ENCODE measurements at places on chromosomes 3 and 15.

- no peak for DNase-seq
Observed at GRCh38 chr3:184738982-184739381, 27.1 kb upstream of the MAGEF1 start.

DNA sequence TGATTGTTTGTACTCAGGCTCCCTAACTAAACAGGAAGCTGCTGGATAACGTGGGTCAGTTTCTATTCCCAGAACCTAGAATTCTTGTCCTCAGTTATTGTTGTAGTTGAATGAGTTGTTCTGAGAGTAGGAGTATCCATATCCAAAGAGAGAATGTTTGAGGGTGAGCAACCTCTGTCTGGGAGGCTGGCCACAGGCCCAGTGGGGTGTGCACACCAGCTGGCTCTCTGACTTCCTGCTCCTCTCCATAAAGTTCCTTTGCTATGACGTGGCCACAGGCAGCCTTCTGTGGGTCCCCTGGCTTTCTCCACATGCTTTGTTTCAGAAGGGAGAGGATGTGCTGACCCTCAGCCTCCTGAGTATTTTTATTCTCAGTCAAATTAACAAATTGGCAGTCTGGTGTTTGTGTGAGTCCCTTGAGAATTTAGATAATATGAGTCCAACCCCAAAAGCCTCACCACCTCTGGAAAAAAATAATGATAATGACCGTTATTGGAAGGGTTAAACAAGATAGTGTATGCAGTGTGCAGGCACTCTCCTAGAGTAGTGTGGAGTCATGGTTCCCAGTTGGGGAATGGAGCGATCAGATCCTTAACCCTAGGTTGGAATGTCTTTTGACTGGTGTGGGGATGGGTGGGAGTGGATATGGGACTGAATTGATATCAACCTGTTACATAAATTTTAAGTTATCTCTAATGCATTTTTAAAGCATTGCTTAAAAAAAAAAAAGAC, 47.6 kb upstream of the MED12L start:
- no peak for DNase-seq

DNA sequence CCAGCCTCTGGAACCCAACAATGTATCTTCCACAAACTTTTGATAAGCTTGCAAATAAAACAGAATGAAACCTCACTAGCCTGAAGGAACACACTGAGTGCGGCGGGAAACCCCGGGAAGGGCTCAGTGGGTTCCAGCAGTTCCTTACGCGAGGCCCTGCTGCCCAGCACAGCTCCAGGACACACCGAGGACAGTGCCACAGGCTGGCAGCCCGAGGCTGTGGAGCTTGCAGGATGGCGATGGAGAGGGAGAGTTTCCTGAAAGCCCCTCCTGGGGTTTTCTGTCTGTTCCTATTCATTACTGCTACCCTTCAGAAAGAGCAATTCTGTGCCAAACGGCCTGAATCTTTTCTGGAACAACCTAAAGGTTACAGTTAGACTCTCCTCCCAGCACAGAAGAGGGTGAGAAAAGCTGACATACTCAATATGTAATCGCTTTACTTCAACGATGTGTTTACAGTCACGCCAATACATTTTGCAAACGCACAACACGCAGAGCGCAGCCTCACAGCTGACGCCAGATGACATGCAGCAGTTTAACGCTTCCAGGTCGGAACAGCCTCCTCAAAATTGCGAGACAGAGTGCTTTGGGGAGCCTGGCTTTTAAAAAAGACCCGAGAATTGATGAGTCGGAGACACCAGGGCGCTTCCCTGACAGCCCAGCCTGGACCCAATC, 57.1 kb upstream of the RPL32 start:
- no peak for DNase-seq

DNA sequence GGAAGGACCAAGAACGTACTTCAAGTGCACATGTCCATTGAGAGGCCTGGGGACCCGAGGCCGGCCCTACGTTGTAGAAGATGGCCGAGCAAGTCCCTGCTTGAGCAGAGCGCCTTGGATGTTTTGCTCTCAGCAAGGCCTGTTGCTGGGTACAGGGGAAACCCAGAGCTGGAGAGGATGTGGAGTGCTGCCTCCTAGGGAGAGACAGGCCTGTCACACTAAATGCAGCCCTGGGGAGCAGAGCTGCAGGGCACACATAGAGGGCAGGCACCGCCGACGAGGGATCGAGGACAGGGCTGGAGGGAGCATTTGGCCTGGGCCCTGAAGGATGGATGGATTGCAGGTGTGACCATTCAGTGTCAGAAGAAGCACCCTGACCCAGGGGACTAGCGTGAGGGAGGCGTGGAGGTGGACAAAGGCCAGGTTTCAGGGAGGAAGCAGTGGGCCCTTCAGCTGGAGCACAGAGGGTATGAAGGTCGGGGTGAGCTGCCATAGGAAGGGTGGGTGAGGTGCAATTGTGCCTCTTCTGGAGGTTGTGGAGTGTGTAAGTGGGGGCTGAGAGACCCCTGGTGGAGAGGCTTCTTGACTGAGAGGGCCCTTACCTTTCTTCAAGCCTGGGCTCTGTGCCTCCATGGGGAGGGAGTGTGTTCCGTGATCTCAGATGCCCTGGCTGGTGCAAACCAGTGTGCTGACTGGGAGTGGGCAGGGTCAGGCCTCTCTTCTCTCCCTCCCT, 142.4 kb downstream of the CHDH start:
- no peak for DNase-seq

- no peak for DNase-seq
Observed at GRCh38 chr3:143839980-143840379, 8.3 kb downstream of the SLC9A9 start.

- DNase-seq: no peak
Observed at GRCh38 chr3:141294301-141294700, 62.7 kb downstream of the PXYLP1 start.

GRCh38 chr3:24596626-24597025, 102.0 kb upstream of the THRB start:
- DNase-seq: no peak

DNA sequence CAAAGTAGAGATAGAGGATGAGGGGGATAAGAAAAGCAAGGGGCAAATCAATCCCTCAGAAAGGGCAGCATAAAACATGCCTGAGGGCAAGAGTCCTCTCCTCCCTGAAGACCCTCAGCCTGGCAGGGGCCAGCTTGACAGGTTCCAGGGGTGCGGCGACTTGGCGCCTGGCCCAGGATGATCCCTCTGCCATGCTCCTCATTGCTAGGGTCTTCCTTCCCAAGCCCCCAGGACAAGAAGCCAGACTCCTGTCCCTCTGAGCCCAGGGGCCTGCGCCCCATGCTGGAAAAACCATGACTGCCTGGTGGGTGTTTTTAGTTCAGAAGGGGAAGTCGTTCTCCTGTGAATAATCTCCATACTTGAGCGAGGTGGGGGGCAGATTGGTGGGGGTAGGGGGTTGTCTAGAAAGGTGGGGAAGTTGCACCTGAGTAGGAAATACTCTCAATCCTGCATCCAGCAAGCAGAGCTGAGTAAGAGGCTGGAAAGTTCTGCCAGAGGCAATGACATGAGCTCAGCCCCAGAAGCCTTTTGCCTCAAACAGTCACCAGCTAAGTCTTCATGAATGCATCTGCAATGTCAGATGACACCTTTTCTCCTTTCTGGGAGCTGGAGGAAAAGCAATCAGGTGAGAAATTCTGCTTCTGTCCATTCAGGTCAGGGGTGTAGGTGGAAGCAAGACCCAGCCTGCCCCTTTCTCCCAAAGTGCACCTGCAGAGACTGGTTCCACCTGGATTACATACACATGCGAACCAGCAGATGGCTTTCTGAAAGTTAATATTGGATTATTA, 18.3 kb downstream of the SLC12A8 start:
- no peak for DNase-seq

DNA sequence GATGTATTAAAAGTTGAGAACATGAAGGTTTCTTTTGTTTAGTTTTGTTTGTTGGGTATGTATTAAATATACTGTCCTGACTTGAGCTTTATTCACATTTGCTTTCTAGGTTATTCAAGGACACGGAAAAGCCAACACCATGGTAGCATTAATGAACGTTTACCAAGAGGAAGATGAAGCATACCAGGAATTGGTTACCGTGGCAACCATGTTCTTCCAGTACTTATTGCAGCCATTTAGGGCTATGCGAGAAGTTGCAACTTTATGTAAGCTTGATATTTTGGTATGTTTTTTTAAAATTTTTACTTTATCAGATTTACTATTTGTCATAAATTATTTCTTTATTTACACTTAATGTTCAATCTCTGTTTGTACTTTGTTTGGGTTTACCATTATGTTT, 3.6 kb downstream of the WHAMM start:
- no peak for DNase-seq

- DNase-seq: no peak
Observed at GRCh38 chr3:58680879-58681525, 14.4 kb upstream of the FAM3D start.

DNA sequence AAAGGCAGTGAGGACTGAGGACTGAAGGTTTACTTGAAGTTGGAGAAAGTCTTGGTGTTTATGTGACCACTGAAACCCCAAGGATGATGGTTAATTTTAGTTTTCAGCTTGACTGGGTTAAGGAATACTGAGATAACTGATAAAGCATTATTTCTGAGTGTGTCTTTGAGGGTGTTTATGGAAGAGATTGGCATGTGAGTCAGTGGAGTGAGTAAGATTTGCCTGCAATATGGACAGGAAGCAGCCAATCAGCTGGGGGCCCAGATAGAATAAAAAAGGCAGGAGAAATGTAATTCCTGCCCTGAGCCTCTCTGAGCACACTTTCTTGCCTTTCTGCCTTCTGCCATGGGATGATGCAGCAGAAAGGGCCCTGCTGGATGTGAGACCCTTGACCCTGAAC, 92.4 kb downstream of the KBTBD8 start:
- no peak for DNase-seq

GRCh38 chr15:85926834-85927233, 132.1 kb upstream of the KLHL25 start:
- no peak for DNase-seq

DNA sequence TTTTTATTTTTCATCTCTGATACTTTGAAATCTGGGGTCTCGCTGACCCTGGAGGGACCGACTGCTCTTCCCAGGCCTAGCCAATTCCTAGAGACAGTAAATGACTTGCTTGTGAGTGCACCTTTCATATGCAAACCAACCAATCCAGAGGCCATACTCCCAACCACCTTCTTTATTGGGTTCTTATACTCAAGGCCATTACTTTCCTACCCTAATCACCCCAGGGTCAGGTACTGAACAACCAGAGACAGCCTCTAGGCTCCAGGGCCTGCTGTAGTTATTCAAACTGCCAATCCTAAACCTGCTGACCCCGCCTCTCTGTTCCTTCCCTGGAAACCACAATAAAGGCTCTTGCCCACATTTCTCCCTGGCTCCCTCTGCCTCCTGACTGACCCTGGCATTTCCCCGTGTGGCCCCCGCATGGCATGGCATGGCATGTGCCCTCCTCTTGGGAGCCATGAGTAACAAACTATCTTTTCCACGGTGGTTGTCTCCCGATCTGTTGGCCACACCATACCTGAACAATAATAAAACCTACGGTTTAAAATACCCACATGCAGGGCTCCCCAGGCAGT, 42.9 kb downstream of the ADCY5 start:
- DNase-seq: no peak

GRCh38 chr3:45472795-45473194, 84.4 kb downstream of the LARS2 start:
- DNase-seq: no peak

DNA sequence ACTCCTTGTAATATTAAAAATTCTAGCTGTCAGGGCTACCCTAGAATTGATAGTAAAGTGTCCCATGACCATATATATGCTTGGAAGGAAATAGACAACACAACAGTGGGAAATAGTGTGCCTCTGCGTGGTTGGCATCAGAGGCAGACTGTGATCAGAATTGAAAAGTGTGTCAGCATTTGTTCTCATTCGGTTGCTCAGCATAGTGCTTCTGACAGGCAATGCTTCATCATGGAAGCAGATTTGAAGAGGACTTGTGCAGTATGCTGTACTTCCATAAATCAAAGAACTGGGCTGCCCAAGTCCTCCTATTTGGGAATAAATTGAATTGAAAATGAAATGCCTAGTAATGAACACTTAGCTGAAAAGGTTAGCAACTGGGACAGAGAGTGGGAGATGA, 435.7 kb downstream of the DIPK2A start:
- DNase-seq: no peak

DNA sequence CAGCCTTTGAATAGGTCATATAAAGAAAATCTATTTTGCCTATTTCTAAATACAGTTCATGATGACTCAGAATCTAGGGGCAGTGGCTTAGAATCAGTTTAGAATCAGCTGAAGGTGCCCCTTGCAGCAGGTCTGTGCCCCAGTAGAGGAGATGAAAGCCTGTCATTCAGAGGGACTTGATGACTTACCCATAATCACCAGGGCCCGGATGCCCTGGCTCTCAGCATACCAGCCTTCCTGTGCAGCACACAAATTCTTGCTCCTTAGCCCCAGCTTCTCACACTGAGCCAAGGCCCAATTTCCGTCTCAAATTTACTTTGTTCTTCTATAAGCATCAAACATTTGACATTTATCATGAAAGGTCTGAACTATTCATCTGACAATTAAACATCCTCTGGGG, 83.2 kb upstream of the EOMES start:
- DNase-seq: no peak

GRCh38 chr15:44015545-44016305, 179.3 kb downstream of the FRMD5 start:
- DNase-seq: no peak

GRCh38 chr15:95254263-95254662, 1022.9 kb downstream of the MCTP2 start:
- no peak for DNase-seq

DNA sequence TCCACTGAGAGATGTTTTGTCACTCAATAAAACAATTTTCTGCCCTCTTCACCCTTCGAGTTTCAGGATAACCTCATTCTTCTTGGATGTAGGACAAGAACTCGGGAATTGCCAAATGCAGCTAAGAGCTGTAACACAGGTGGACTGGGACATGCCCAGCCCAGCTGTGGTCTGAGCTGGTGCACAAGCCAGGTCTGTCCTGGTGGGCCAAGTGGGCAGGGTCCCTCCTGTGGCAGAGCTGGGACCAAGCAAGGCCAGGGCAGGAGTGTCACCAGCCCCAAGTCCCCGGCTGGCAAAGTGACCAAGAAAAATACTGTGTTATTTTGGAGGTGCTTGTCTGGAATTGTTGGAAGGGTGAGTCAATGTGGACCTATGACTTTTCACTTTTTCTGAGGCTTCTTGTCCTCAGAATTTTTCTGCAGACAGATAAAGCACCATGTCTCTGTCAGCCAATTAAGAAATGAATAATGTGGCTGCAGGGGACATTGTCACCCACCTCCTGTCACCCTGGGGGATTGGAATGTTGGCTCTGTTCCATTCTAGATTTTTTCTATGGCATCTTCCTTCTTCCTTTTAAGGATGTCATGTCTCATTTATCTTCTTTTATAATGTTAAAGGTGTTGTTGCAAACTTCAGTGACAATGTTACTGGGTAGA, 645.2 kb upstream of the EPHA6 start:
- no peak for DNase-seq

- DNase-seq: no peak
Observed at GRCh38 chr15:28098360-28098765, 752 bp downstream of the OCA2 start.

Measured in stimulated activated CD4-positive, alpha-beta T cell treated with anti-CD3 and anti-CD28 coated beads, Interleukin-1b, Interleukin-23, amount 100 ng/mL, for 4 hours (primary cell).